ENCODE measurements at places on chromosomes 16 and 17. TPM values are rescaled to one million over a fixed set of nuclear protein-coding genes. Genes with fewer than 3 reads are reported as not detected.

Gene AARS1
- 52.7 TPM for total RNA-seq

Gene MYH10
- 13.2 TPM for total RNA-seq

Gene SEBOX
- total RNA-seq = not detected

Gene KRTAP4-3
- total RNA-seq = not detected

Gene GNAO1
- 0.24 TPM for total RNA-seq

Gene ARL17B
- 10.6 TPM for total RNA-seq

Gene CDH13
- total RNA-seq = 3.7 TPM

Gene NECAB2
- 0.19 TPM for total RNA-seq

Gene CHST6
- 0.09 TPM for total RNA-seq
